ENCODE measurements at places on chromosomes 12 and 14.

GRCh38 chr12:25972783-25973182, 14.3 kb downstream of the RASSF8 start:
- DNase-seq = peak; percentile 46

DNA sequence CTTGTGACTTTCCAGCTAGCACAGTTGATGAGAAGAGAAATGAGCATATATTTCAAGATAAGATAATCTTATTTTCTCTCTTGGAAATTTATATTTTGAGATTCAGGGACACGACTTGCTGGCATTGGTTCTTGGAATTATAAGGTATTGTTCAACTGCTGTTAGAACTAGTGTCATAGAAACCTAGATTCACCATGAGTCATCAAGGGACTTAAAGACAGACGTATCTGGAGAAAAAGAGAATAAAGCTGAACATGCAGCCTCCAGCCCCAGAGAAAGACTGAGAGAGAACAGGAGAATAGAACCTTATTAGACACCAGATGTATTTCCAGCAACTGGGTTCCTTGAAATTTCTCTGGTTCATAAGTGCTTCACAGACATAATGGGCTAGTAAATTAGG, 194.4 kb upstream of the PPFIA2 start:
- DNase-seq = peak; percentile 4

DNA sequence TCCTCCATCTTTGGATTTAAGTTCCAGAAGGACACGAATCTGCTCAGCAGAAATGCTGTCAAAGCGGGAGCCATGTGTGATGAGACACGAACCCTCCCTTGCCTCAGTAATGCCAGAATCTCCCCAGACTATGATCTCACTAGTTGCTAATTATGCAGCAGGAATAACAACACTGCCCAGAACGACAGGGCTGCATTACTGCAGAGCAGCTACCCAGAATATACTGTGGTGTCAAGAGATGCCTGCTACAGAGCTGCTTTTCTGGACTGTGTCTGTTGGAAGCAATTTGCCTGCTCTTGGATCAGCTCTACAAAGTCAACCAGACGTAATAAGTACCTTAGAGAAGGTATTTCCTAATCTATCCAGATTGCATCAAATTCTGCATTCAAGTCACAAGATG, 5.5 kb downstream of the CSRNP2 start:
- DNase-seq = peak; percentile 30

- DNase-seq = peak; percentile 9
Measured at GRCh38 chr12:131454418-131455217, 256.3 kb upstream of the SFSWAP start.

DNA sequence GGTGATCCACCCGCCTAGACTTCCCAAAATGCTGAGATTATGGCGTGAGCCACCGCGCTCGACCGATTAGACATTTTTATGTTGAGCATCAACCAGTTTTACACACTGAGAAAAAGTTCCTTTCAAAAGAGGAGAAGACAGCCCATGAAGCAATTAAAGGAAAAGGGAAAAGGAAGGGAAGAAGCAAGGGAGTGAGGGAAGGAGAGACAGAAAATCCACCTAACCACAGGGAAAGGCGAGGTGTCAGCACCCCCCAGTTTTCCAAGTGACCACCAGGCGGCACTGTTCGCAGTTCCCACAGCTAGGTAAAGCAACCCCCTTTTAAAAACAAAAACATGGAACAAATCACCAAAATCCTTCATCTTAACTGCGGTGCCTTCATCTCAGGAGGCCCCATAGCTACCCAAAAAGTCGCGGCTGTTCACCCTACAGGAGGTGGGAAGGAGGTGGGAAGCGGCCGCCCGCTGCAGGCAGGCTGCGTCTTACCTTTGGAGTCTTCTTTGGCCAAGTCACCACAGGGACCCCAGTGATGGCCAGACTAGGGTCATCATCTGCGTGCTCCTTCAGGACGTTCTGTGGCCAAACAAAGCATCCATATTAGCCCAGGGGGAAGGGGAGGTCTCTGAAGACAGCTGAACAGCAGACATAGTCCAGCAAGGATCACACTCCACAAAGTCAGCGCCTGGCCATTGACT, 86.6 kb downstream of the KDM2B start:
- peak; percentile 22 for DNase-seq

- DNase-seq = peak; percentile 86
Measured at GRCh38 chr14:34699873-34700621, 14.3 kb downstream of the CFL2 start.

DNA sequence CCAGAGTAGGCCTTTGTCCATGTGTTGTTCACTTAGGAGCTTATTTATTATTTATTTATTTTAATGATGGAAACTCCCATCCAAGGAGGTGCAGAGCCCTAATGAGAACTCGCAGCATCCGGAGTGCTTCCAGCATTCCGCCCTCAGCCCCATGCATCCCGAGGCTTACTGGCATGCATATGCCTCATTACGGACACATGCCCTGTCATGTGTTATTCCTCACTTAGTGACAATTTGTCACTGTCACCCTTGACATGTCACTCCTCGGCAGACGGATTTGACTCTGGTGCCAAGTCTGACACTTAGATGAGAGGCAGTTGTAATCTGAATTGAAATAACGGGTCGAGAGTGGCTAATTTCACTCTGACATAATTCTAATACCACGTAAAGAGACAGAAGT, 132.8 kb downstream of the VRK1 start:
- no peak for DNase-seq

DNA sequence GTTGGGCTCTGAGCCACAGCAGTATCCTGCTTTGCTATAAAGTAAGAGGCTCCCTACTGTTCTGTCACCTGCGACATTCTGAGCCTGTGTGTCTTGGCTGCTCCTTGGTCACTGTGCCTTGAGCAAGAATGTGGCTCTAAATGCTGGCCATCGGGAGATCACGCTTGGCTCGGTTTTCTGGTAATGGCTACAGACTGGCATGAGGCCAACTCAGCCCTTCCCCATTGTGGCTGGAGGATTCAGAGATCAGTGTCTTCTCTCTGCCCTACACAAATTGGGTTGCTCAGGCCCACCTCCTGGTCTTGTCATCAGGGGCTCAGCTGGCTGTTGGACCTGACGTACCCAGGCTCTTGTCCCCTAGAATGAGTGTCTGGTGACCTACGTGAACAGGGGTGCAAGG, 94.5 kb downstream of the PLXNC1 start:
- DNase-seq = no peak

GRCh38 chr14:50340045-50340444, 27.9 kb downstream of the DMAC2L start:
- no peak for DNase-seq

- DNase-seq = no peak
Measured at GRCh38 chr12:6757028-6757690, 4.2 kb upstream of the MLF2 start.

DNA sequence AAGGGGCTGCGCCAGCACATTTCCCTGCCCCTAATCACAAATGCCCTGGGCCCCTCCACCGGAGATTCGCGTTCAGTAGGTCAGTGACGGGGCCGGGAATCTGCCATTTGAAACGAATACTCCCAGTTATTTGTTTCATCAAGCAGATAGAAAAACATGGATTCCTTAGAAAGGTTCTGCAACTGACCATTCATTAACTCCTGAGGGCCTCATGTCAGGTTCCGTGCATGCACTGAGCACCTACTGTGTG, 25.6 kb upstream of the UBC start:
- DNase-seq = no peak

- DNase-seq = no peak
Measured at GRCh38 chr12:41897593-41897992, 247.1 kb downstream of the GXYLT1 start.

DNA sequence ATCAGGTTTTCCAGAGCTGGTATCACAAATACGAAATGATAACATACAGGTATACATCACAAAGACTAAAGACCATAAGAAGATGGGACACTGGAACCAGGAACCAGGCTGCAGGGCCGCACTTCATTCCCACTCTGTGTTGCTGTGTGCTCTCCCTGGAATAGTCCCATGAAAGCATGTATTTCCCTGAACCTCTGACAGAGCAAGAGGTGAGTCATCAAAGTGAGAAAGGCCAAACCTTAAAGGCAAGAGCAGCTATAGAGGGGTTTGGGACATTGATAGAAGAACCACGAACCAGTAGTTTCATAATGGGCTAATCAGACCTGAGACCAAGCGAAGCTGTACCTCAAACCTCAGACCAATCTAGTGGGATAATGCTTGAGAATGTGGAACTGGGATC, 283.0 kb upstream of the PRKD1 start:
- peak; percentile 62 for DNase-seq

DNA sequence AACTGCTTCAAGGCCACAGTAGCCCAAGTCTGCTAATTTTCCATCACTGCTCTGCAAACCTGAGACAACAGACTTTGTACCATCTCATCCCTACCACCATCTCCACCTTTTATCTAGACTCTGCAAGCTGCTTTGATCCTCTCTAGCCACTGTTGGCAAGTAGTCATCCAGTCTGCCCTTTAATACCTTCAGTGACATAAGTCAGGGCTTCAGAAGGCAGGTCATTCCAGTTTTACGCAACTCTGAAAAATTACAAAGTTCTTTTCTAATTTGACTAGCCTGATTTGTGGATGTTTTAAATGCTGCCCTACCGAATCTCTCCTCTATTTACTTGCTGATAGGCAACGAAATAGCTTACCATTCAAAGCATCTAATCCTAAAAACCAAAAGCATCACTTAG, 2.8 kb downstream of the FERMT2 start:
- DNase-seq = no peak

Measured in fibroblast of skin of back (primary cell).